ENCODE measurements at places on chromosomes 4 and X.
A peak's percentile ranks its signal among the peaks of the same experiment; 100 is the strongest.

- DNase-seq: peak; percentile 54
These were observed 247.1 kb downstream of the BCOR start for GRCh38 chrX:39850630-39851152.

- DNase-seq: no peak
These were observed 618.0 kb downstream of the STPG2 start for GRCh38 chr4:97525236-97525635.

GRCh38 chr4:33057736-33058135 is 2337.6 kb downstream of the PCDH7 start:
- no peak for DNase-seq

GRCh38 chr4:37902212-37902611 is 11.3 kb downstream of the TBC1D1 start:
- no peak for DNase-seq

DNA sequence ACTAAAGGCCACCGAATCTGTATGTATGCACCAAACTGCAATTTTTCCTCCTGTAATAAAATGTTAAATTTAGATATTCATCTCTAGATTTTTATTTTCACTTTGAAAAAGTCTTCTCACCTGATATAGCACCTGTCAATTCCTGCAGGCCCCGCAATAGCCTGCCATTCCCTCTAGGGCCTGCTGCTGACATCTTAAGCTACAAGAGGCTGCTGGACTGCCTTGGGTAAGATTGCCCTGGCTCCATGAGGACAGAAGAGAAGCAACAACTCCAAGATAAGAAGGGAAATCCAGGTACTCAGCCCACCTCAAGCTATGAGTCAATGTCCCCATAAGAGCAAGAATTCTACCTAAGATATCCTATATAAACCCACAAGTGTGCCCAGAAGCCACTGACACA is 230.2 kb upstream of the AGTR2 start:
- DNase-seq: no peak

- no peak for DNase-seq
These were observed 100.2 kb downstream of the TSPAN7 start for GRCh38 chrX:38661561-38661960.

GRCh38 chr4:59037812-59038211 is 1927.6 kb upstream of the IGFBP7 start:
- no peak for DNase-seq

DNA sequence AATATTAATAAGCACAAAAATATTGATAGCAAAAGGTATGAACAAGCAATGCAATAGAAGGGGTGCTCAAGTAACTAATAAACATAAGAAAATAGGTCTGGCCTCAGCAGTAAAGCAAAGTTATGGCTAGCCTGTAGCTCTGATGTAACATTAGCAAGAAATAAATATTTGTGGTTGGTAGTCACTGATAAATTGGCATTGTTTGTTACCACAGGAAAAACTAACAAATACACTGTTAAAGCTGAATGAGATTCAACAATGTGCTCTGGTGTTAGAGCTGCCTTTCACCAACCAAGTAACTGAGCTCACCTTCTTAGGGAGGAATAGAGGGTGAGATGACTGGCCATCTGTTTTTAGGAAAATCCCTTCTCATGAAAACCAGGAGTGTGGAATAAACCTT is 71.4 kb downstream of the AREG start:
- peak; percentile 36 for DNase-seq

DNA sequence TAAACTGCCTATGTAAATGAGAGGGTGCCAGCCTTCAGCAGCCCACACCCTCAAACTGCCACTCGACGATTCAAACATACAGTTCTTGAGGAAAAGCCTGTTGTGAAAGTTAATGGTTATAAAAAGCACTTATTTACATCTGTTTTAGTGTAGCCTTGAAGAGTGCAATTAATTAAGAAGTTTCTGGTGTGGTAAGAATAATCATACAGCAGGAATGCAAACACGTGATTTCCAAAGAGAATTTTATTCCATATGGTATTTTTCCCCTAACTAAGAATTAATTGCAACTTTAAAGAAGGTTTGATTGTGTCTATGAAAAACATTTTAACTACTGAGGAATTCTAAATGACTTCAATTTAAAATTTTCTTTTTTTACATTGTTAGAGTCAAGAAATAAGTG is 176.3 kb upstream of the PITX2 start:
- DNase-seq: no peak

- no peak for DNase-seq
These were observed 211.5 kb upstream of the NR3C2 start for GRCh38 chr4:148653681-148654080.

GRCh38 chr4:118770741-118771187 is 65.2 kb downstream of the SEC24D start:
- no peak for DNase-seq

Measured in astrocyte of the spinal cord (primary cell).